Umbilical cord (tissue), 2 donors: ENCODE measurements at places on chromosomes 1 and 21.
A peak's percentile ranks its signal among the peaks of the same experiment; 100 is the strongest.

DNA sequence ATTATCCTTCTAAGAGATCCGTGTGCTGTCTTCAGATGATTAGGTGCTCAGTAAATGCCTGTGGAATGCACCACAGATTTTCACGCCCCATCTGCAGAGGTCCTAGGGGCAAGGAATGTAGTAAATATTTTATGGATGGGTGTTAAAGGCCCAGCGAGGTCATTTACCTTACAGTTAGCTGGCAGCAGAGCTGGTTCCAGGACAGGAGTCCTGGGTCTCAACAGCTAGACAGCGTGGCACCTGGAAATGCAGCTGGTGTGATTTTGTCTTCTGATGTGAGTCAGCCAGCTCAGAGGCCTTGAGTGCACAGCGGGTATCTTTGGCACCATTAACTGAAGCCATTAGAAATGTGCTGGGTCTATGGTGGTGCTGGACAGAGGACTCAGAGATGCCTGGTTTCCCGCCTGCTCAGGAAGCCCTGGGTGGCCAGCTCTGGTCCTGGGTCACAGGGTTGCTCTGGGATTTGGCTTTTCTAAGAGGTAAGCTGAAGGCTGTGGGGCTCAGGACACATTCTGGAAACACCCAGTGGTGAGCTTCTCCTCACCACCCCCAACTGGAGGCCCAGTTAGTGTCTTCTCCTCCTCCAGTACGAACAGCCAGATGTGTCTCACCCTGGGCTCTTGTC lies 65.5 kb downstream of the DDX20 start:
- DNase-seq = no peak

GRCh38 chr1:86352086-86352485 lies 44.0 kb downstream of the ODF2L start:
- DNase-seq = no peak

DNA sequence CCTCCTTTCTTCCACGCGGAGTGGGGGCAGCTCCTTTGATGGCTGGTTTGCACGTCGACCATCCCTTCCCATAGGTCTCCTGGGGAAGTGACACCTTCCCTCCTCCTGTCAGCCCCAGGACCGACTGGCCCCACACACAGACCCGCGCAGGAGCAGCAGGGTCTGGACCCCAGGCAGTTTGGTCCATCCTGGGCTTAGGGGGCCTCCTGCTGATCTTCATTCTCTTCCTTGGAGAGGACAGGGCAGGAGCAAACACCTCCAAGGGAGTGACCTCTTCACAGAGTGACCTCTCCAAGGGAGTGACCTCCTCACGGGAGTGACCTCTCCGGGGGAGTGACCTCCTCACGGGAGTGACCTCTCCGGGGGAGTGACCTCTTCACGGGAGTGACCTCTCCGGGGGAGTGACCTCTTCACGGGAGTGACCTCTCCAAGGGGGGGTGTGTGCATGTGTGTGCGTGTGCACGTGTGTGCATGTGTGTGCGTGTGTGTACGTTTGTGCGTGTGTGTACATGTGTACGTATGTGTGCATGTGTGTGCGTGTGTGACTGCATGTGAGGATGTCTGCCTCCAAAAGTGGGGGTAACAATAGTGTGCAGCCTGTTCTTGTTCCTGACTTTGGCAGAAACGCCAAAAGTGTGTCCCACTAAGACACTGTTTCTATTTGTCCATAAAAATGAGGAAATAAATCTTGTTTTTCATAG lies 29.8 kb downstream of the COL6A1 start:
- no peak for DNase-seq

- DNase-seq = peak; percentile 83
Observed at GRCh38 chr1:15328351-15329103, 81.2 kb upstream of the EFHD2 start.

GRCh38 chr1:44220001-44220751 lies 6.9 kb downstream of the DMAP1 start:
- DNase-seq = no peak

- no peak for DNase-seq
Observed at GRCh38 chr1:39501666-39502065, 10.2 kb downstream of the BMP8A start.

DNA sequence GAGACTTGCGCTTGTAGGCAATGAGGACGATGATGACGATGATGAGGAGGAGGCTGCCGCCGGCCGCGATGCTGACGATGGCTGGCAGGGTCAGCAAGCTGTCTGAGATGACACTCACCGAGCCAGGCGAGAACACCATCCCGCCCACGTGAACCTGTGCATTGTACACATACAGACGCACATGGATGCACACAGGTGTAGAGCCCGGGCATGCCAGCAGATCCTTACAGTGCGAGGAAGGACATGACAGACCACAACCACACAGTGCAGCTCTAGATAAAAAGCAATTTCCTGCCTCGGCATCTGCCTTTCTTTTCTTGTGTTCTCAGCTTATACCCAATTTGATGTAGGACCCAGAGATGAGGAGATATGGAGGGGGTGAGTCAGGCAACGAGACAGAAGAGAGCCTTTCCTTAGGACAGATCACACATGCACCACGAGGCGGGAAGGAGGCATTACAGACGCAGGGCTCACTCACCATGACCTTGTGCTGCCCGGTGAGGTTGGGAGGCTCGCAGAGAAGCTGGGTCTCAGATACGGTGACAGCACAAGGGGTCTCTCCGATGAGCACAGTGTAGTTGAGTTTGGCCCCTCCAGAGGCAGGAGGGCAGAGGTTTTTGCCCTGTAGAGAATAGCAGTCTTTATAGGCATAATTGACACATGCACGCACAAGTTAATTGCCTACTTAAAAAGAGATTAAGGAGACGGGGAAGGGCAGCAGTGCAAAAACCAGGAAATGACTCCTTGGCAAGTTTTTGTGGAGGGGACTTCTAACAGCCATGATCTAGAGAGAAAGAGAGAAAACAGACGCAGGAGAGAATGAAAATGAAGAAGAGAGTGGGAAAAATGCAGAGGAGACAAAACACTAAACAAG lies 133.9 kb upstream of the CD34 start:
- DNase-seq = no peak

GRCh38 chr1:171898941-171899340 lies 57.6 kb downstream of the DNM3 start:
- no peak for DNase-seq

DNA sequence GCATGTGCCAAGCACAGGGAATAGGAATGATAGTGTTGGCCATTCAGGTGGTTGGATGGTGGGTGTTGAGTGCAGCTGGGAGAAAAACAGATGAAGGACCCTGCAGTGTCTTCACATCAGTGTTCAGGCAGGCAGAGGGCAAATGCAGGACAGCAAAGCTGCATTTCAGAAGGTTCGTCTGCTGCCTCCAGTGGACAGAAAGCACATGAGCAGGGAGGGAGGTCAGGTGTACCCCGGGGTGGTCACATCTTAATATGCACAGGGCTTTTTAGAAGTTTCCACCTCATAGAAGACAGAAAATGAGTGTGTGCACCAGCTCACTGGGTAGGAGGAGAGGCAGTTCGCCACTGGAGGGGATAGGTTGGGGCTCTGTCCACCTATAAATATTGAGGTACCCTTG lies 184.9 kb downstream of the SLC35F3 start:
- DNase-seq = no peak

GRCh38 chr1:48200166-48200900 lies 22.2 kb upstream of the SLC5A9 start:
- no peak for DNase-seq

- no peak for DNase-seq
Observed at GRCh38 chr21:19781881-19782652, 1216.1 kb upstream of the NCAM2 start.

DNA sequence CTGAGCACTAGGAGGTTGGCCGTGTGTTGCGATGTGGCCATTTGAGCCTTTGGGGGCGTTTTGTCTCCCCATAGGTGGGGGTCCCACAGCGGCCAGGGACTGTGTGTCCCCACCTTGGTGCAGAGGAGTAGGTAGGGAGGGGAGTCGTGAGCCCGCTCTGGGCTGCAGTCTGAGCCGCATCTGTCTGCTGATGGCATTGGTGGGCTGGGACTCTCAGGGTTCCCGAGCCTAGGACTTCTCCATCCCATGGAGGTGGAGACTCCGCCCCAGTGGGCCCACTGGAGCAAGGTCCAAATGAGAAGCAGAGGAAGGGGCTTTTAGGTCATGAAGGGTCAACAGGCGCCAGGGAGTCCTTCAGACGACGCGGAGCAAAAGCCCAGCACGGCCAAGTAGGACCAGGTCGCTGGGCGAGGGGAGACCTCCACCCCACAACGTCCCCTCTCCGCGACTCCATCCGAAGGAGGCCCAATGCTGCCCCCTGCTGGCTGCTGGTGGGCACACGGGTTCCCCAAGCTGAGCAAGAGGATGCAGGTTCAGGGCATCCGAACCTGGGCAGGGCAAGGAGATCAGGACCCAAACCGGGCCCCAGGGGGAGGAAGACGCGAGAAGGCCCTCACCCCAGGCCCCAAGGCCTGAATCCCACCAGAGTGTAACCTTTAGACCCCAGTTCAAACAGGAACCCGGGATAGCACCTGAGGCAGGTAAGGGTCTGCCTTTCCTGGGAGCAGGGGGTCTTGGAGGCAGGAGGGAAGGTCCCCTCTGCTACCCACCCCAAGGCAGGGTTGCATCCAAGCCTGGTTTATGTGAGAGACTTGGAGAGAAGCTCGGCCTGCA lies 14.9 kb downstream of the TTC34 start:
- DNase-seq = peak; percentile 6

GRCh38 chr1:37486680-37487618 lies 12.6 kb downstream of the ZC3H12A start:
- DNase-seq = peak; percentile 74

DNA sequence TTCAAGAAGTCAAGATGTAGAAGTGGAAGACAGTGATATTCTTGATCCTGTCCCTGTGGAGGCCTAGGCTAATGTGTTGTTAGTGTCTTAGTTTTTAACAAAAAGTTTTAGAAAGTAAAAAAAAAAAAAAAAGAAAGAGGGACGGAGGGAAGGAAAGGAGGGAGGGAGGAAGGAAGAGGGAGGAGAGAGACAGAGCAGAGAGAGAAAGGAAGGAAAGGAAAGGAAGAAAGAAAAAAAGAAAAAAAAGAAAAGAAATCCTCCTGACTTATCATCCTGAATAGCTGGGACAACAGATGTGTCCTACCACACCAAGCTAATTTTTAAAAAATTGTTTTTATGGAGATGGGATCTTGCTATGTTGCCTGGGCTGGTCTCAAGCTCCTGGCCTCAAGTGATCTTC lies 24.6 kb downstream of the PHACTR4 start:
- no peak for DNase-seq

- DNase-seq = no peak
Observed at GRCh38 chr1:39293375-39294070, 89.0 kb downstream of the MACF1 start.

- no peak for DNase-seq
Observed at GRCh38 chr1:214583824-214584554, 19.0 kb upstream of the CENPF start.

GRCh38 chr1:190511554-190511953 lies 33.9 kb upstream of the BRINP3 start:
- no peak for DNase-seq

DNA sequence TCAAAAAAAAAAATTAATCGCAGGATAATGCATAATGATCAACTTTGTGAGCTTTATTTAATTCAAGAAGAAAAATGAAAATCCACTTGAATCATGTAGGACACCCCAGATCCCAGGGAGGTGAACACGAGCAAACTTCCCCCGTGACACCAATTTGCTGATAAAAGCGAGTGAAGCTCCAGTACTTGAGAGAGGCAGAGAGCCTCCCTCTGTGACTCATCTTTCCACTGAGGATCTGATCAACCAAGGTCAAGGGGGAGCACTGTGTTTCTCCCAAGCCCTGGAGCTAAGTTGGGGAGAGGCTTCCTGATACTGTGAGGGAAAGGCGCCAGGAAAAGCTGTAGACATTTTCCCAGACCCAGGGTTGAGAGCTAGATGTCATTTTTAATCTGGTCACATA lies 160.9 kb downstream of the SLC44A5 start:
- DNase-seq = no peak

DNA sequence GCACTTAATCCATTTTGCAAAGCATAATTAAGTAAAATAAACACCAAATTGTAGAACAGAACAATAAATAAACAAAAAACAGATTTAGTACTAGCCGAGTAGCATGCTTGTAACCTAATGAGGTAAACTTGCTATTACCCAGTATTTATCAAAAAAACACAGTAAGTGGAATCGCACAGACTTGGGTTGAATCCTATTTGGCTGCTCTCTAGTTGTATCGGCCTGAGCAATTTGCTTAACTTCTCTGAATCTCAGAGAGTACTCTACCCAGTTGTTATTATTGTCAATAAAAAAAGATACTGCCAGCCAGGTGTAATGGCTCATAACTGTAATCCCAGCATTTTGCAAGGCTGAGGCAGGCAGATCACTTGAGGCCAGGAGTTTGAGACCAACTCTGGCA lies 664.3 kb downstream of the ADGRL2 start:
- no peak for DNase-seq

DNA sequence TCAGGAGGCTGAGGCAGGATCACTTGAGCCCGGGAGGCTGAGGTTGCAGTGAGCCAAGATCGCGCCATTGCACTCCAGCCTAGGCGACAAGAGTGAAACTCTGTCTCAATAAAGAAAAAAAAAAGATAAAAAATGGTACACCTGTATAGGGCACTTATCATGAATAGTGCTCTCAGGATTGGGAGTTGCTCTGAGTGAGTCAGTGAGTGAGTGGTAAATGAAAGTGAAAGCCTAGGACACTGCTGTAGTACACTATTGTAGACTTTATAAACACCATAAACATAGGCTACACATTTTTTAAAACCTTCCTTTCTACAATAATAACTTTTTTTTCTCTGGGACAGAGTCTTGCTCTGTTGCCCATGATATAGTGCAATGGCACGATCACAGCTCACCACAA lies 16.8 kb downstream of the PHTF1 start:
- DNase-seq = no peak

- no peak for DNase-seq
Observed at GRCh38 chr1:205971082-205971481, 27.8 kb upstream of the SLC26A9 start.

- peak; percentile 10 for DNase-seq
Observed at GRCh38 chr1:155485945-155486344, 76.7 kb downstream of the ASH1L start.

- DNase-seq = no peak
Observed at GRCh38 chr1:94942171-94943128, 15.5 kb upstream of the CNN3 start.

DNA sequence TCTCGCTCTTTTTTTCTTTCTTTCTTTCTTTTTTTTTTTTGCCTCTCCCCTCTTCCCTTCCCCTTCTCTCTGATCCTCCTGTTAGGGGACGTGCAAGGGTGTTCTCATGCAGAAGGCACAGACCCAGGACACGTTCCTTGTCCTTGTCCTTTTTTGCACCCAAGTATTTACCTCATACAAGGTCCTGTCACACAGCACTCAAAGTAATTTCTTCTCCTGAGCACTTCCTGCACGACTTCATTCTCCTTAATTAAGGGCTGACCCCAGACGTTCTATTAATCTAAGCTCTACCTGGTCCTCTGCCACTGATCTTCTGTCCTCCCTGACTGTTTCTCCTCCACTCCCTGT lies 424 bp upstream of the PCNX2 start:
- DNase-seq = no peak

GRCh38 chr1:101905283-101905835 lies 91.4 kb downstream of the OLFM3 start:
- no peak for DNase-seq

- no peak for DNase-seq
Observed at GRCh38 chr1:163093169-163093568, 24.0 kb downstream of the RGS4 start.

- DNase-seq = peak; percentile 67
Observed at GRCh38 chr21:32826329-32827167, 55.0 kb upstream of the PAXBP1 start.
